ENCODE measurements at places on chromosomes 7 and 10. TPM values are rescaled to one million over a fixed set of nuclear protein-coding genes. Genes with fewer than 3 reads are reported as not detected.

GRCh38 chr10:125174360-125174759, 14.0 kb upstream of the CTBP2 start:
- no peak overlapping the region for H3K4me3 ChIP-seq
- no peaks in the 10 kb centered on the region for H3K4me1 ChIP-seq
- H3K27ac ChIP-seq = no peak overlapping the region

GRCh38 chr7:107879400-107880035, 11.5 kb upstream of the DLD start:
- no peak for DNase-seq
- H3K27ac ChIP-seq = no peak overlapping the region
- H3K27me3 ChIP-seq = peaks cover 29% of the 10 kb centered on the region
- no peaks in the 10 kb centered on the region for H3K36me3 ChIP-seq
- H3K4me1 ChIP-seq = peaks cover 27% of the 10 kb centered on the region

GRCh38 chr10:19788075-19788686, 28.1 kb upstream of the PLXDC2 start:
- no peaks in the 10 kb centered on the region for H3K27me3 ChIP-seq
- H3K36me3 ChIP-seq = no peaks in the 10 kb centered on the region
- H3K4me3 ChIP-seq = no peak overlapping the region
- DNase-seq = no peak
- no peaks in the 10 kb centered on the region for H3K4me1 ChIP-seq

GRCh38 chr7:6379886-6380285, 67.9 kb downstream of the DAGLB start:
- peak overlapping the region; percentile 34 for H3K4me3 ChIP-seq
- no peak for DNase-seq
- peak overlapping the region; percentile 10 for H3K27ac ChIP-seq
- H3K4me1 ChIP-seq = peaks cover 50% of the 10 kb centered on the region
- peaks cover 45% of the 10 kb centered on the region for H3K36me3 ChIP-seq

DNA sequence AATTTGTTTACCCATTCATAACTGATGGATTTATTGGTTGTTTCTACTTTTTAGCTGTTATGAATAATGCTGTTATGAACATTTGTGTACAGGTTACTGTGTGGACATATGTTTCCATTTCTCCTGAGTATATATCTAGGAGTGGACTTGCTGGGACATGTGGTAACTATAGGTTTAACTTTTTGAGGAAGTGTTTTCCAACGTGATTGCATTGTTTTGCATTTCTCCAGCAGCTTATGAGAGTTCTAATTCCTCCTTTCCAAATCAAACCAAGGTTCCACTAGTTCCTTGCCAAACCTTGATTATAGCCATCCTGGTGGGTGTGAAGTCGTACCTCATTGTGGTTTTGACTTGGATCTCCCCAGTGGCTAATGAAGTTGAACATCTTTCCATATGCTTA, 2.6 kb upstream of the PRF1 start:
- H3K27me3 ChIP-seq = no peaks in the 10 kb centered on the region
- no peak for DNase-seq
- no peak overlapping the region for H3K4me3 ChIP-seq
- H3K36me3 ChIP-seq = peaks cover 4% of the 10 kb centered on the region

The TNKS2 gene
- total RNA-seq = 27.2 TPM

GRCh38 chr10:118423800-118424442, 81.8 kb upstream of the FAM204A start:
- no peaks in the 10 kb centered on the region for H3K4me1 ChIP-seq
- H3K36me3 ChIP-seq = no peaks in the 10 kb centered on the region
- H3K27me3 ChIP-seq = peaks cover 5% of the 10 kb centered on the region
- no peak overlapping the region for H3K4me3 ChIP-seq
- H3K27ac ChIP-seq = no peak overlapping the region

The LRMDA gene
- total RNA-seq = not detected

GRCh38 chr10:69838853-69839252, 37.1 kb downstream of the COL13A1 start:
- no peak for DNase-seq
- H3K27ac ChIP-seq = no peak overlapping the region
- no peak overlapping the region for H3K4me3 ChIP-seq
- H3K4me1 ChIP-seq = no peaks in the 10 kb centered on the region

DNA sequence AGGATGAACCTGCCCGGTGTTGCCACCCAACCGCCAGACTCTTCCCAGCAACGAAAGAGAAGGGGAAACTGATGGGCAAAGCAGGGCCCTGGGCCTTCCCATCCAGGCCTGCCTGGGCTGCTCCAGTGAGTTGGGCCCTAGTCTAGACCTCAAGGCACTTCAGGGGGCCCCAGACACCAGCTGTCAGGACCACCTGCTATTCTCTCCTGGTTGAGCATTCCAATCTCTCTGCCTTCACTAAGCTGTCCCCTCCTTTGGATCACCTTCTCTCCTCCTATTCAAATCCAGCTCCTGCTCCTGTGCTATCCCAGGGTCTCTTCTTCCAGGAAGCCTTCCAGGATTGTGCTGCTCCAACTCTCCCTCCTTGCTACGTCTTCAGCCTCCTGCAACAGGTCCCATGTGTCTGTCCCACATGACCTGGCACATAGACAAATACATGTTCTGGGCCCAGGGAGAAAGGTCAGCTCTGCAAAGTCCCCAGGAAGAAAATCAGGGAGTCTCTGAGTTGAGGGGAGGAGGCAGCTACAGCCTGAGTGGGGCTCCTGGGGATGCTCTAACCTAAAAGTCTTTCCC, 3.1 kb downstream of the STX1A start:
- no peak overlapping the region for H3K27ac ChIP-seq
- H3K4me3 ChIP-seq = no peak overlapping the region
- peaks cover 9% of the 10 kb centered on the region for H3K36me3 ChIP-seq

- H3K4me3 ChIP-seq = no peak overlapping the region
- H3K27ac ChIP-seq = no peak overlapping the region
- H3K4me1 ChIP-seq = peaks cover 5% of the 10 kb centered on the region
Observed at GRCh38 chr10:3040069-3040468, 27.3 kb upstream of the PFKP start.

DNA sequence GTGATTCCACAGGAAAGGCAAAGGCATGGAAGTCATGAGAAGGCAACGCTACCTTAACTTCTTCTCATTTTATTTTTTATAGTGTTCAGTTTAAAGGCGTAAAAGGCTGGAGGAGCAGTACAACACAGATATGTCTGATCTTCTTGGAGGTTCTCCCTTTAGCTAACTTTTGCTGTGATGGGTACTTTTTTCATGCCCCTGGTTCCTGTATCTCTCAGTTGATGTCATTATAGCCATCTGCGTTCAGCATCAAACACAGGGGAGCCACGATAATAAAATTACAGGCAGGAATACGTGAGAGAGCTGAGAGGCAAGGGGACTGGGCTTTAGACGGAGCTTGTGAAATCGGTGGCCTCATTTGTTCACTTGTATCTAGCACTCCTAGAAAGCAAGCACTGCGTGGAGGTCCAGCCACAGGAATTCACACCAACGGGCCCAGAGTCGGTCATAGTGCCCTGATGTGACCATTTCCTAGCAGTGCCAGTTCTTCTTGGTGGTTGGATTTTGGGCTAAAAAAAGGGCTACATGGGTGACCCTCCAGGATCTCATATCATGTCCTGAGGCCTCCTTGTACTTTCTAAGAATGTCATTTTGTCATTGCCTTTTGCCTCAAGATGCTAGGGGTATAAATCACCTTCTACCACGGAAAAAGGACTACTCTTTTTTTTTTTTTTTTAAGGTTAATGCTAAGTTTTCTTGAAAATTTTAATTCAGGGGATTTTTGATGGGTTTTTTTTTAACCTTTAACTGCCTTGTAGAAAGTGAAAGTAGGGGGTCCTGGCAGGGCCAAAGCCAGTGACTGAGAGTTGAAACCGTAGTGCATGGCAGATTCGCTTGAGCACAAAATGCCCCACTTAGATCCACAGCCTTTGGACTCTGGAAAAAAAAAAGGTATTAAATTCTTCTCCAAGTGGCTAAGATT, 191.5 kb downstream of the CELF2 start:
- H3K4me1 ChIP-seq = peaks cover 90% of the 10 kb centered on the region
- H3K4me3 ChIP-seq = peak overlapping the region; percentile 79
- no peaks in the 10 kb centered on the region for H3K27me3 ChIP-seq
- peaks cover 97% of the 10 kb centered on the region for H3K36me3 ChIP-seq

DNA sequence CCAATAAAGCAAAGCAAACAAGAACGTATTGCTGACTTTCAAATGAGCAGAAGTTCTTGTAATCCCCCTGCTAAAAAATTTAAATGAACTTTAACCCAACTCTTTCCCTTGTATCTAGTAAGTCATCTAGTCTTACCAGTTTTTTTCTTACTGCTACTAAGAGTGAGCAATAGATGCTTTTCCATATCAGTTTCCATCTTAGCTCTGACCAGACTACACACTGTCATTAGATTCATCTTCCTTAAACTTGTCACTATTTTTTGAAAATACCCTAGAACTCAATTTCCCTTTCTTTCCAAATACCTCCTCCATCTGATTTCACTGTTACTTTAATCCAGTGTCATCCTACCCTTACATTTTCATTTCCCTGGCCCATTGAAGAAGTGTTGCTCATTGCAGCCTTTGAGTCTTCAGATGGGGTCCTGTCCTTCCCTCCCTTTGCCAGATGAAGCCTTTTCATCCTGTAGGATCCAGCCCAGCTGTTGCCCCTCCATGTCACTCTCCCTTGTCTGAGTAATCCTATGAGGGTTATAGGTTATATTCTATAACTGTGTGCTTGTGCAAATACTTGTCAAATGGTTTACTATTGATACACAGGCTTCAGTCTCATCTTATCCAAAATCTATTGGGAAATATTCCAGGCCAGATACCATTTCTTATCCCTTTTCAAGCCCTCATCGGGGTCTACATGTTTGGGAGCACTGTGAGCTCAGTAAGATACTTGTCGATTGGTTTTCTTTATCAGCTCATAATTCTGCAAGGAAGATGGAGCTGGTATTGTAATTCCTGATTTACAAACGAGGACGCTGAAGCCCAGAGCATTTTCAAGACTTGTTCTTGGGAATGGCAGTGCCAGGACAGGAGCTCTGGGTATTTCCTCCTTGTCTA, 51.5 kb upstream of the ITGB1 start:
- no peak overlapping the region for H3K4me3 ChIP-seq
- peaks cover 30% of the 10 kb centered on the region for H3K4me1 ChIP-seq
- DNase-seq = no peak

The RAB19 gene
- 12.5 TPM for total RNA-seq

GRCh38 chr10:271722-272121, 136.5 kb downstream of the ZMYND11 start:
- peaks cover 5% of the 10 kb centered on the region for H3K27me3 ChIP-seq
- H3K36me3 ChIP-seq = no peaks in the 10 kb centered on the region
- no peak overlapping the region for H3K4me3 ChIP-seq
- no peak overlapping the region for H3K27ac ChIP-seq
- no peaks in the 10 kb centered on the region for H3K4me1 ChIP-seq

The OR9A2 gene
- 0.30 TPM for total RNA-seq

DNA sequence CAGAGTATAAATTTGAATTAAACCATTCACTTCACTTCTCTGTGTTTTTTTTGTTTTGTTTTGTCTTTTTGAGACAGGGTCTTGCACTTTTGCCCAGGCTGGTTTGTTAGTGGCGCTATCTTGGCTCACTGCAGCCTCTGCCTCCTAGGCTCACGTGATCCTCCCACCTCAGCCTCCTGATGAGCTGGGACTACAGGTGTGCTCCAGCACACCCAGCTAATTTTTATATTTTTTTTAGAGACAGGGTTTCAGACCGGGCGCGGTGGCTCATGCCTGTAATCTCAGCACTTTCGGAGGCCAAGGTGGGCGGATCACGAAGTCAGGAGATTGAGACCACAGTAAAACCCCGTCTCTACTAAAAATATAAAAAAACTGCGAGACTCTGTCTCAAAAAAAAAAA, 36.9 kb upstream of the STOX1 start:
- no peak for DNase-seq
- no peak overlapping the region for H3K4me3 ChIP-seq
- peaks cover 1% of the 10 kb centered on the region for H3K4me1 ChIP-seq
- H3K27me3 ChIP-seq = no peaks in the 10 kb centered on the region
- H3K27ac ChIP-seq = no peak overlapping the region
- peaks cover 52% of the 10 kb centered on the region for H3K36me3 ChIP-seq

DNA sequence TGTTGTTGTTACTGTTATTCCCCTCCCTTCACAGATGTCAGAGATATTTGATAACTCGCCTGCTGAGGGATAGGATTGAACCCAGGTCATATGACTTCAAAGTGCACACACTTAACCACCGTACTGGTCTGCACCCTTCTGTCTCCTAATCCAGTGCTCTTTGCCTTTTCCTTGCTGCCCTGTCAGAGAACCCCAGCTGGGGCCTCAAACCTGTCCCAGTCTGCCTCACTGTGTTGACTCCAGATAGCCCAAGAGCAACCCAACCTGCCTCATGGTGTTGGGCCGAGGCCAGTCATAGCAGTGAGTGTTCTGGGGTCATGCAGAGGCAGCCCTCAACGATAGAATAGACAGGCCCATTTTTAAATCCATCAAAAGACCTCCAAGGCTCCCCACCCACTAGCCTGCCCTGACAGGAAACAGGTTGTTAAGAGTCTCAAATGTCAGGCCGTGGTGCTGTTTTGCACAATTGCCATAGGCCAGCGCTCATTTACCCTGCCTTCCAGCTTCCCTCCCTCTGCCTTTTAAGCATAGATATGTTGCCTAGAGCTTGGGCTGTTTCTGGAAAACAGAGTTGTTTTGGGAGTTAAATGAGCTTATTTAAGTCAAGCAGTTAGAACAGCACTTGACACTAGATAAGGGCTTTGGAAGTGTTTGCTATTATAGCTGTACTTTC, 37.0 kb upstream of the PDCD4 start:
- peaks cover 9% of the 10 kb centered on the region for H3K4me1 ChIP-seq
- no peaks in the 10 kb centered on the region for H3K36me3 ChIP-seq
- no peak for DNase-seq
- H3K27ac ChIP-seq = peak overlapping the region; percentile 57
- no peaks in the 10 kb centered on the region for H3K27me3 ChIP-seq
- H3K4me3 ChIP-seq = no peak overlapping the region

DNA sequence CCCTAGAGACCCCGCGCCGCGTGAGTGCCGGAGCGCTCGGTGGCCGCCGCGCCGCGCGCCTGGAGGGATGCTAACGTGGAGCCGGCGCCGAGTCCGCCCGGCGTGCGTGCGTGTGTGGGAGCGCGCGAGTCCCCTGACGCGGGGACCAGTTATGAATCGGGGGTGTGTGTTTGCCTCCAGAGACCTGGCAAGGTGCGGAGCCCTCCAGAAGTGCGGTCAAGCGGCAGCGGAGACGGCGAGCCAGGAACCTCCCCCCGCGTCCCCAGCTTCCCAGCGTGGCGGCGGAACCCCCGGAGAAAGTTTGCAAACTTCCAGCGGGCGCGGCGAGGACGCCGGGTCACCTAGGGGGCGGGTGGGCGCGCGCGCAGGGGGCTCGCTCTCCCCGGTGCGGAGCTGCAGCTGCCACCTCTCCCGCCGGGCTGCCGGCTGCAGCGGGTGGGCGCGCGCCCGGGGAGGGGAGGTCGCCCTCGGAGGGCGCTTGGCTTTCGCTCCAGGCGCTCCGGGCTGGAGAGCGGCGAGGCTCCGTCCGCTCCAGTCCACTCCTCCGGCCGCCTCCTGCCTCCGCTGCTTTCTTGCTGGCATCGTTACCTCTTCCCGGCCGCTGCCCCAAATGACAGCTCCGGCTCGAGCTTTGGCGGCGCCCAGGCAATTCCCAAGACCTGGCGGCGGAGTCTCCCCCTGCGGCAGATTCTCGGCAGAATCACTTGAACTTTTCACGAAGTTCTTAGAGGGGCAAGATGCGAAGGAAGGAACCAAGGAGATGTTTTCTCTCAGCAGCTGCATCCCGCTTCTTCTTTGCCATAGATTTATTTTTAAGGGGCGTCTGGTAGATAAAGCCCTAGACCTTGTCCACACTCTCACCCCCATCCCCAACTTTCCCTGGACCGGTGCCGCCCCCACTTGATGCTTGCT, 2.3 kb upstream of the CREB5 start:
- DNase-seq = no peak
- peak overlapping the region; percentile 77 for H3K4me3 ChIP-seq
- no peaks in the 10 kb centered on the region for H3K36me3 ChIP-seq
- H3K4me1 ChIP-seq = peaks cover 27% of the 10 kb centered on the region
